ENCODE measurements at places on chromosomes 3 and 15.
A peak's percentile ranks its signal among the peaks of the same experiment; 100 is the strongest.

- DNase-seq, result no peak
Observed at GRCh38 chr15:98410328-98410727, 238.0 kb upstream of the IGF1R start.

DNA sequence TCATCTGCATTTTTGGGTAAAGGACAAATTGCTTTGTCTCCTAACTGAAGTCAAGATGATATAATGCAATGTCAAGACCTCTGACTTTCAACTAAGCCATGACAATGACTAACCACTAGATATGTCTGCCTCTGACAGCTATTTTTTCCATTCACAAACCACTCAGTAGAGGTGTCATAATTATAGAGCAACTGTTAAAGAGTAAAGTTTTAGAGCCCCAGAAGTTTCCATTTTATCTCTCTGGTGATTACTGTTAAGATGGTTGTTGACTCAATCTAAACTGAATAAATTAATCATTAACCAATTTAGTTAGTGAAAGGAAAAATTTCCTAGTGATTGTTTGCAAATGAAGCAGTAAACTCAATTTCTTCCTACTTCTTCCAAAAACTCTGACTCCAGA lies 779.9 kb downstream of the GRM7 start:
- no peak for DNase-seq

DNA sequence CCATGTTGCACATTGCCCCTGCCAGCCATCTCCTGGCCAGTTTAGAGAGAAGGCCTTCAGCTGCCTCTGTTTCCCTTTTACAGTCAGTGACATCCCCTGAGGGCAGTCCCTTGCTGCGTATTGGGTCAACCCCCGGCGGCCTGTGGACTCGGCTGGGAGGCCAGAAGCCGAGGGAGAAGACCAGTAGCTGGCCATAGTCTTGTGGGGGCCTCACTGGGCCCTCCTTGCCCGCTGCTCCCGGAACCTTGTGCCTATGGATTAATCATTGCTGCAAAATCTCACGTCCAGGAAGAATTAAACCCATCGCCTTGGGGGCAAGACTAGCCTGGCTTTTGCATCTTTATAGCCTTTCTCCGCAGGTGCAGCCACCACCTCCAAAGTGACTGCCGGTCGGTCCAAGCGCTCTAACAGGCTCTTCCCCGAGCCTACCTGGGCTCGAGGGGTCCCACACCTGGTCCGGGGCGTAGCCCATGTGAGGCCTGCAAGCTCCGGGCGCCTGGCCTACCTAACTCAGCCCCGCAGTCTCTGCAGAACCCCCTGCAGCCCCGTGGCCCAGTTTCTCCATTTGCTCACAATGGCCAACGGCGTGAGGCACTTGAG lies 870 bp upstream of the CHAC1 start:
- no peak for DNase-seq

GRCh38 chr3:101629219-101629618 lies 47.7 kb downstream of the ZBTB11 start:
- no peak for DNase-seq

DNA sequence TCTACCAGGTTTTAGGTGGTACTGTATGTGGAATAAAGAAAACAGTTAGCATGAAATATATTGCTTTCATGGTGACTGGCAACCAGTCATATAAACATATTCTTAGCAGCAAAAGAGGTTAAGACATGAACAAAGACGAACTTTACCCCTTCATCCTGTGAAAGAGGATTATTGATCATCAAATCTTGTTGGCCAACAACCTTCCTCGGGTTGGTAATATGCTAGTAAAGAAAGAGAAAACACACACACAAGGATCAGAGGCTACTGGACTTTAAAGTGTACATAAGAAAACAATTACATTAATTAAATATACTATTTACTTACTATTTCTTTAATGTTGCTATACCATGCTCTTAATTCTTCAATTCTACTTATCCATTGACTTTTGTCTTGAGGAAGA lies 337.9 kb downstream of the TBC1D5 start:
- DNase-seq, result no peak

GRCh38 chr3:149270180-149270579 lies 48.6 kb upstream of the CP start:
- DNase-seq, result no peak

DNA sequence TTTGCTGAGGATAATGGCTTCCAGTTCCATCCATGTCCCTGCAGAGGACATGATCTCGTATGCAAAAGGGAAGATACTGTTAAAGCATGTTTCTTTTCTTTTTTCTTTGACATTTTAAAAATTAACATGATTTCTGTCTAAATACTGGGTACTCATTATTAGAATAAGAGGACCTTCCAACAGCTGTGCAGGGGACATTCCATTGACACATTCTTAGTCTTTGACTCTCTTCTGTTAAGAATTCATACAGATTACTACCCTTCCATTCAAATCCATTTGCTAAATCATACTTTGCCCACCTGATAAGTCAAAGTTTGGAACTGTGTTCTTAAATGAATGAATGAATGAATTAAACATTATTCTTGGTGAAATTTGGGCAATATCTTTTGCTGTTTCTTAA lies 5.1 kb upstream of the CP start:
- DNase-seq, result no peak

DNA sequence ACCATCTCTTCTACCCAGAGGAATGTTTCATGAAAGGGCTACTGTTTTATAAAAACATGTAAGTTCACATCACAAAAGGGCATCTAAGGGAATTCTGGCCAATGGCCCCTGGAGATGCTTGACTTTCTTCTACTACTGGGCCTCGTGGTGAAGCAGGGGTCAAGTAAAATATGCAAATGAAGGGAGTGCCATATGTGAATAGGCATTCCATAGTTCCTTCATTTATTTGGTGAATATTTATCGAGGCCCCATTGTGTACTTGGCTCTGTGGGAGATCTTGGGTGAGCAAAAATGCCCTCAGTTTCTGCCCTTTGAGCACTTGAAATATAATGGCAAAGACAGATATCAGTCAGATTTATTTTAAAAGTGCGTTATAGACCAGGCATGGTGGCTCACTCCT lies 101.3 kb upstream of the CACNA2D3 start:
- no peak for DNase-seq

DNA sequence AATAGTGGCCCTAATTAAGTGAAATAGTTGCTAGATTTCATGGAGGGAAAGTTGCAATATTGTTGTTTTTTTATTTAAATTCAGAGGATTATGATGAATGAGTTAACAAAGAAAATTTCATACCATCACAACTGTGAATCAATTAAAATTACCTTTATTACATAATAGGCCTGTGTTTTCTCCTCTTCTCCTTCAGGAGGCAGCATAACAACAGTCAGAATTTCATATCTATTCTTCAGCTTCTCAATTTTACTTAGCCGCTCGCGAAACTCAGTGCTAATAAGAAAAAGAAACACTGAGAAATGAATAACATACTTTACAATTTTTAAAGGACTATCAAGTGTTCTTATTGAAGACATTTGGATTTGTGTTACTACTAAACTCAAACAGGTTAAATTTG lies 29.4 kb downstream of the TTC14 start:
- DNase-seq, result no peak

DNA sequence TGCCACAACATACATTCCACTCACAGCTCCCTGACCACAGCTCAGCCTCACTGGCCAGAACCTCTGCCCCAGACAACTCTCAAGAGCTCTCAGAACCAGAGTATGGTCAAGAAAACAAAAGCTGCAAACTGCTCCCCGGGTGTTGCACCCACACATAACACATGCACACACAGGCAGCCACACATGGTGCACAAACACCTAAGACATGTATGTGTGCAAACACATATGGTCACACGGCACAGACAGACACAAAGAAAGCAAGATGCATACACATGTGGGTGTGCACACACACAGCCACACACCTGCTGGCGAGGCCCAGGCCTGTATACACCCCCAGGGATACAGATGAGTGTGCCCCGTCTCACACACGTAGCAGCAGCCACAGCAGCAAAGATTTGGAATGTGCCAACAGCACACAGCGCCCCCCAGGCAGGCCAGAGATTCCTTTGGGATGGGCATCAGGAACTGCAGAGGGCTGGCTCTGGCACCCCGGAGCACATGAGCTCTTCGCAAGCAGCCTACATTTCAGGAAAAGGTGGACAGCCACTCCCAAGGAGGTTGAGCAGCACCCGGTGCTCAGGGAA lies 6.6 kb downstream of the KLF15 start:
- no peak for DNase-seq

- DNase-seq, result no peak
Observed at GRCh38 chr3:134803051-134803505, 8.0 kb downstream of the EPHB1 start.

DNA sequence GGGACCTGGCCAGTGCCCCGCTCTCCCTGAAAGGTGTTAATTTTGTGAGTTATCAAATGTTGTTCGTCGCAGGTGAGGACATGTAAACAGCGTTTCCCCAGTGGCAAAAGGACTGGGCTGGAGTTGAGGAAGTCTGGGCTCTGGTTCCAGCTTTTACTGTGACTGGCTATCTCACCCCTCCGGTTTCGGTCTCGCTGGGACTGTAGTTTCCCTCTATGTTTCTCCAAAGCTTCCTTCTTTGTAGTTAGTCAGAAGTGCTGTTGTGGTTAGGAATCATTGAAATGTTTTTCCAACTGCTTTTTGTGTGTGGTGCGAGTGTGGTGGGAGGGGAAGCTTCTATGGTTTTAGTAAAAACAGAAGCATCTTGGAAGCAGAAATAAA lies 990 bp upstream of the CLDN1 start:
- no peak for DNase-seq

DNA sequence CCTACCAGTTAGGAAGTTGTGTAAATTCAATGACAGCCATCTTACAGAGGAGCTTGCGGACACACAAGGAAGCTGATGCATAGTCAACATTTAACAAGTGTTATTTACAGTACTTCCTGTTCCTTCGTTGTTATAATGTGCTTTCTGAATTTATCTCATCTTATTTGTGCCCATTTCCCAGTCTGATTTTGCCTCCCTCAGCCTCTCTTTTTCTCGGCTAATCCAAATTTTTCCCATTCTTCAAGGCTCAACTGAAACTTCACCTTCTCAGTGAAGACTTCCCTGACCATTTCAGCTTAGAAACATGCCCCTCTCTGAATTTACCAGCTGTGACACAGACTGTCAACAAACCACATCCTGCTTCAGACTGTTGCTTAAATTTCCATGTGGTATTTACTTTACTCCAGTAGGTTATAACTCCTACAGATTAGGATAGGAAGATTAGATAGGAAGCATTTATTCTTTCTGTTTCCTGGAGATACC lies 55.7 kb upstream of the CP start:
- peak; percentile 78 for DNase-seq

DNA sequence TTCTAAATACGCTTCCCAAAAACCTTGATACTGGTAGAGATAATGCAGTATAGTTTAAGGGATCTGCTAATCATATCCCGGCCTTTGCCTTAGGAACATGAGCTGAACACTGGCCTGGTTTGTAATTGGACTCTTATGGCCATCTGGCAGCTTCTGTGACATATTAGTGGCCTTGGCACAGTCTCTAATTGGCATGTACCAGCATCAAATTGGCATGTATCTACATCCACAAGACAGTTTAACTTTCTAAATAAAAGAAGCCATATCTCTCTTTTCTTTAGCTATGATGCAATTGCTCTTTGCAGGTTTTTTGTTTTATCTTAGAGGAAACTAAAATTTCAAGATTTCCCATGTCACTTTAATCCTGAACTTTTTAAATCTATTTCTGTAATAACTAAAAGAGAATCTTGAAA lies 44.6 kb upstream of the FILIP1L start:
- DNase-seq, result no peak

DNA sequence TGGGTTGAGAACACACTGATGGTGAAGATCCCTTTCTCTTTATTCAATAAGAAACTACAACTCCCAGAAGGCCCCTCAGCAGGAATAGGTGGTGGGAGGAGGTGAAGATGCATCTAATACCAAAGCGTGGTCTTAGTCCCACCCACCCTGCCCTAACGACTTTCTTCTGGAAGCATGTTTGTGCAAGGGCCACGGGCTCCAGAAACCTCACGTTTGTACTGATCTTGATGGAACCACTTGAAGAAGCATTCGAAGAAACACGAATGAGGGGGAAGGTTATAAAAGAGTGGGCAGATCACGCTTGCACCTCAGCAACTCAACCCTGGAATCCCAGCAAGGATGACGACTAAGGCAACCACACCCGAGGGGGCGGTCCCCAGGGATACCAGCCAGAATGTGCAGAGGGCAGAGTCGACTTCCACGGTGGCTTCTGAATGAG lies 10.6 kb upstream of the SLC25A36 start:
- DNase-seq, result no peak

GRCh38 chr3:47413751-47414150 lies 32.9 kb downstream of the PTPN23 start:
- no peak for DNase-seq

DNA sequence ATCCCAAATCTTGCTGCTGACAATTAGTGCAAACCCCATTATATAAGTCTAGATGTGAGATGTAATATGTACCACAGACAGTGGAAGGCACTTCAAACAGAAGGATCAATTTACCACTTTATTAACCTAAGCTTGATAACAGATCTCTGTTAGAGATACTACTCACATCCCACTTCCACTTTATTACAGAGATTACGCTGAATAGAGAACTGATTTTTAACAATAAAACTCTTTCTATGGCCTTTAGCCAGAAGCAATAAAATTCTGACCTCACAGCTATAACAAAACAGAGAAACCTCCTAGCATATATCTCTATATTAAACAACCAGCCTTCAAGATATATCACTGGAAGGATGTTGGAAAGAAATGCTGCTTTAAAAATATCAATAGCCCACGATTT lies 517.7 kb downstream of the MAGI1 start:
- no peak for DNase-seq

DNA sequence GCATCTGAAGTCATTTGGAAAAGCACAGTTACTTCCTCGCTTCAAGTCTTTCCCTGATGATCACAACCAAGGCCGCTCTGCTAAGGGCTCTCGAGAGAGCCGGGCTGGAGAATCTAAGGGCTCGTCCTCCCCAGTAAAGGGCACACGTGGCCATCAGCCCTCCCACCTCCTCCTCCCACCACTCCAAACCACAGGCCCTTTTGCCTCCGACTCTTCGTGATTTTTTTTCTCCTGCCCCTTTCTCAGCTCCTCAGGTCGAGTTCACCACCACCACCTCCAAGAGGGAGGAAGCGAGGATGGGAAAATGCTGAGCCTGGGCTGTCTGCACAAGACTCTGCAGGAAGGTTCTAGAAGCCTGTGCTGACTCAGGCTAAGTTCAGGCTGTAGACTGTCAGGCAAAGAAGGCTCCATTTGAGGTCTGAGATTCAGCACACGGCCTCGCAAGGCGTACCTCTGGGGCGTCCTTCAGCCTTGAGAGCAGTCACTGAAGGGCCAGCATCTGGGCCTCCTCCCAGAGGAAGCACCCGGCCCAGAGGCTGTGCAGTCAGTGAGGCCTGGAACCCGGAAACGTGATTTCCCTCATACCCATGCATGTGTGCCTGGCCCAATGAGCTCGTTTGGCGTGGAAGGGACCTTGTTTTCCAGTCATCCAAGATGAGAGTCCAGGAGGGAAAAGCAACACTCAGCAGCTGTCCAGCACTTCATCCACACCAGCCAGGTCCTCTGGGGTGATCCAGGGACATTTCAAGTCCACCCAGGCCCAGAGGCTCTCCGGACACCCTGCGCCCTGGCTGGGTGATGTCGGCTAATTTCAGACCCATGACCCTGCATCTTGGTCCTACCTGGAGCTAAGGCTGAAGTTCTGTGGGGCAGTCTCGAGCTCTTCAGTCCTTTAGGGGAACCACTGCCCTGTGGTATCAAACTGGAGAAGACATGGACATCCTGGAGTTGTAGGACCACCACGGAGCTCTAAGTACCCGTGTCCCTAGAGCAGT lies 196.8 kb downstream of the XXYLT1 start:
- no peak for DNase-seq

- no peak for DNase-seq
Observed at GRCh38 chr3:52233968-52234367, 5.0 kb downstream of the TWF2 start.

- DNase-seq, result no peak
Observed at GRCh38 chr3:127100459-127101410, 92.2 kb upstream of the PRR23E start.

- DNase-seq, result no peak
Observed at GRCh38 chr3:179158336-179159039, 10.3 kb downstream of the PIK3CA start.
